ENCODE measurements at places on chromosomes 2 and 18. TPM values are rescaled to one million over a fixed set of nuclear protein-coding genes. Genes with fewer than 3 reads are reported as not detected.

DNA sequence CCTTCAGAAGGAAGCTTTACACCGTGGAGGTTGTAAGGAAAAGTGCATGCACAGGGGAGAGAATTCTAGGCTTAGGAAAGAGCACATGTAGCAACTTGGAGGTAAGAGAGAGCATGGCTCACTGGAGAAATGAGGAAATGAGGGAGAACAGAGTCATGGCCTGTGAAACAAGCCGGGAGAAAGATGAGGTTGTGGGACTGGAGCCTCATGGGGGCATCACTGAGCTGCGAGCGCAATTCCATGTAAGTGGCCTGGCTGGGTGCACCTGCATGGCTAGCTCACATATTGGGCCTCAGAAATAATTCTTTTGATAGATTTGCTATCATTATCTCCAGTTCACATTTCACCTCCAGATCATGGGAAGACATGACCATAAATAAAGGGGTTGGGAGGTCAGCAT is 785.5 kb upstream of the RAB6C start:
- H3K4me1 ChIP-seq: no peaks in the 10 kb centered on the region
- no peaks in the 10 kb centered on the region for H3K36me3 ChIP-seq
- H3K27ac ChIP-seq: no peak overlapping the region
- H3K27me3 ChIP-seq: no peaks in the 10 kb centered on the region
- H3K4me3 ChIP-seq: no peak overlapping the region
- DNase-seq: no peak

GRCh38 chr2:176443946-176444345 is 174.7 kb downstream of the MTX2 start:
- no peaks in the 10 kb centered on the region for H3K27me3 ChIP-seq
- H3K4me3 ChIP-seq: no peak overlapping the region
- H3K27ac ChIP-seq: no peak overlapping the region
- H3K4me1 ChIP-seq: no peaks in the 10 kb centered on the region
- DNase-seq: no peak

GRCh38 chr2:19868224-19868623 is 33.6 kb downstream of the TTC32 start:
- H3K4me1 ChIP-seq: peaks cover 2% of the 10 kb centered on the region
- no peaks in the 10 kb centered on the region for H3K27me3 ChIP-seq
- no peak overlapping the region for H3K27ac ChIP-seq
- no peaks in the 10 kb centered on the region for H3K36me3 ChIP-seq
- DNase-seq: no peak

PSMA8 gene
- total RNA-seq: 0.15 TPM

DNA sequence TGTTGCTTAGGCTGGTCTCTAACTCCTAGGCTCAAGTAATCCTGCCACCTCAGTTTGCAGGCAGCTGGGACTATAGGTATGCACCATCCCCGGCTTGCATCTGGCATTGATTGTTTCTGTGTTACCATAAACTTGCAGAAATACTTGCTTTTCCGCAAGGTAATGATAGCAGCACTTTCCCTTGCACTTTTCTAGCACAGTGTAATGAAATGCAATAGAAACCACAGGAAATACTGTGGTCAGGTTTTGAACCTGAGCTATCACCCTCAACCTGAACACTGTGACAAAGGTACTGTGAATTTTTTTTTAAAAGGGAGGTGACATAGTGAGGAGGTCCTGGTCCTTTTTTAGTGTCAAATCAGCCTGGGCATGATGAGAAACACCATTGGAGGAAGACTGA is 38.3 kb downstream of the DHRS9 start:
- no peaks in the 10 kb centered on the region for H3K4me1 ChIP-seq
- no peak for DNase-seq
- H3K27ac ChIP-seq: no peak overlapping the region

- H3K36me3 ChIP-seq: no peaks in the 10 kb centered on the region
- no peak overlapping the region for H3K4me3 ChIP-seq
- no peaks in the 10 kb centered on the region for H3K27me3 ChIP-seq
- no peak overlapping the region for H3K27ac ChIP-seq
Observed at GRCh38 chr18:25141886-25142285, 210.1 kb downstream of the ZNF521 start.

DNA sequence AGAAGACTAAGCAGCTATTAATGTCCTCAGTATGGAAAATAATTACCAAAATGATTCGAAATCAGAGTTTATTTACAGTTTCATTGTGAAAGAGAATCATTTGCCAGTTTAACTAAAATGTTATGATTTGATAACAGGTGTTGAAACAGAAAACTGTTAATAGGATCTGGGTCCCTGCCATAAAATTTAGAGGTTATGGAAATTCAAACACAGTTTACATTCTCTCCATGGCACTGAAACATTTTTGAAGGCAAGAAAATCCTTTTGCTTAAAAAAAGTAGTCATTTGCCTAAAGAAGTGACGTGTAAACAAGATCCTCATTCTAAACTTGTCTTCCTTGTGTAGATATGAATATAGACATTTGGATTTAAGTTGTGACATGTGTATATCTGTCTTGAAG is 743.8 kb downstream of the SLC4A3 start:
- H3K4me3 ChIP-seq: no peak overlapping the region
- no peak for DNase-seq
- H3K4me1 ChIP-seq: no peaks in the 10 kb centered on the region

DNA sequence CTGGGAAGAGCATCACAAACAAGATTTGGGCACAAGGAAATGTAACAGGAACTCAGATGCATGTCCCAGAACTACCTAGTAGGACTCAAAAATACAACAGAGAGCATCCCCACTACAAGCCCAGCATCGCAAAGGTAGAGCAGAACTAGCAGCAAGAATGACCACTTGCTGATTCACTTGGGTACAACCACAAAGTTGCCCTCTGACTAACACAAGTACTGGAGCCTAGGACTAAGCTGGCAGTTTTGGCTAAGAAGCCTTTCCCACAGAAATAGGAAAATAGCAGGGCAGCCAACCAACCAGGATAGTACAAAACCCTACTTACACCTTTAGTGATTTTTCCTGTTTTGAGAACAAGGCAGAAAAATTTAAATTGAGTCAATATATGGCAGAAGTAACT is 193.8 kb downstream of the PAX3 start:
- H3K4me3 ChIP-seq: no peak overlapping the region
- no peaks in the 10 kb centered on the region for H3K27me3 ChIP-seq
- no peaks in the 10 kb centered on the region for H3K36me3 ChIP-seq
- H3K4me1 ChIP-seq: no peaks in the 10 kb centered on the region
- no peak for DNase-seq
- no peak overlapping the region for H3K27ac ChIP-seq

SNRNP27 gene
- total RNA-seq: 37.0 TPM
